ENCODE measurements at places on chromosomes 4 and X.

GRCh38 chr4:69995526-69996016 is at the start of gene STATH:
Gene STATH, plus strand, starts transcription at chr4:69995966. Its CDS starts 2,472 bp downstream, at chr4:69998438.
- DNase-seq, result no peak

DNA sequence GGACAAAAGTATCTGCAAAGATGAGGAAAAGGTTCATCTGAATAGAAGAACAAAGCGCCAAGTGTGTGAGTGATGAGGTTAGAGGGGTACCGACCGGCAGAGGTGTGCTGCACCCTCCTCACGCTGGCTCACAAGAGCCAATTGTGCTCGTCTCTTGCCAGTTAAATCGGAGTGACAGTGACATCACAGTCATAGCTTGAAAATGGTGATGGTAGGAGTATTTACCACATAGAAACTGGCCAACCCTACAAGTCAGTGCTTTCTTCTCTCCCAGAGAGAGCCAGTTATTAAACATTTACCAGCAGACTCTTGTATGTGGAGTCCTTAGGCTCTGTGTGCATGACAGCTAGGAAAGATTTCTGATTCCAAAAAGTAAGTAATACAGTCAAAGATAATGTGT is 32.4 kb downstream of the CLDN22 start:
- no peak for DNase-seq

DNA sequence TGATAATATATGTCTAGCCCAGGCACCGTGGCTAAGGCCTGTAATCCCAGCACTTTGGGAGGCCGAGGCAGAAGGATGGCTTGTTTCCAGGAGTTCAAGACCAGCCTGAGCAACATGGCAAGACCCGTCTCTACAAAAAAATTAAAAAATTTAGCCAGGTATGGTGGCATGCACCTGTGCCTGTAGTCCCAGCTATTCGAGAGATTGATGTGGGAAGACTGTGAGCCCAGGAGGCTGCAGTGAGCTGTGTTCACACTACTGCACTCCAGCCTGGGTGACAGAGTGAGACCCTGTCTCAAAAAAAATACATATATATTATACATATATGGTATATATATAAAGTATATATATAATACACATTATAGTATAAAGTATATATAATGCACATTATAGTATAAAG is 162.0 kb upstream of the MAB21L2 start:
- no peak for DNase-seq

DNA sequence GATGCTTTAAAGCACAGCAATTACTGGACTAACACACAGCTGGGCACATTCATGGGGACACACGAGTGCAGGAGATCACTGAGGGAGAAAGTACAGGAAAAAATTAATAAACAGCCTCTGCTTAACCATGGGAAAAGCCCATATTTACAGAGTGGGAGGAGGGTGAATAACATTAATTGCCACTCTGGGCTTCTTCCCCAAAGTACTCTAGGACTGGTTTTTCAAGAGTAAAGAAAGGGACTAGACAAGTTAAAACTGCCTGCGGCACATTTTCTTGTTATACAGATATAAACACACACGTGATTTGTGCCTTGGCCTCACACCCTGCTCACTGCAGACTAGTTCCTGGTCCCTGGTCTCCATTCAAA is 179.7 kb upstream of the TET2 start:
- no peak for DNase-seq

- no peak for DNase-seq
These were observed 184.5 kb downstream of the CLCN4 start for GRCh38 chrX:10341309-10341708.

GRCh38 chrX:46918434-46918833 is 6.2 kb downstream of the JADE3 start:
- DNase-seq, result no peak

Measured in T-helper 2 cell treated with Interferon-gamma antibody and Interleukin-4, amounts not matched to agents 5 μg/mL and 100 μg/mL, for 36 hours (primary cell).